ENCODE measurements at places on chromosomes 2 and 18. TPM values are rescaled to one million over a fixed set of nuclear protein-coding genes. Genes with fewer than 3 reads are reported as not detected.

CDH20 gene
- total RNA-seq = not detected

ZNF804A gene
- total RNA-seq = not detected

MAP3K19 gene
- not detected for total RNA-seq

CCDC85A gene
- 0.22 TPM for total RNA-seq

OSBPL6 gene
- total RNA-seq = 9.2 TPM

Data from A549 treated with GW870086 at 1 μM for 4 hours (cell line).